ENCODE measurements at places on chromosomes 2 and 18.

GRCh38 chr18:21629089-21629832 is 17.1 kb downstream of the SNRPD1 start:
- no peak for DNase-seq

DNA sequence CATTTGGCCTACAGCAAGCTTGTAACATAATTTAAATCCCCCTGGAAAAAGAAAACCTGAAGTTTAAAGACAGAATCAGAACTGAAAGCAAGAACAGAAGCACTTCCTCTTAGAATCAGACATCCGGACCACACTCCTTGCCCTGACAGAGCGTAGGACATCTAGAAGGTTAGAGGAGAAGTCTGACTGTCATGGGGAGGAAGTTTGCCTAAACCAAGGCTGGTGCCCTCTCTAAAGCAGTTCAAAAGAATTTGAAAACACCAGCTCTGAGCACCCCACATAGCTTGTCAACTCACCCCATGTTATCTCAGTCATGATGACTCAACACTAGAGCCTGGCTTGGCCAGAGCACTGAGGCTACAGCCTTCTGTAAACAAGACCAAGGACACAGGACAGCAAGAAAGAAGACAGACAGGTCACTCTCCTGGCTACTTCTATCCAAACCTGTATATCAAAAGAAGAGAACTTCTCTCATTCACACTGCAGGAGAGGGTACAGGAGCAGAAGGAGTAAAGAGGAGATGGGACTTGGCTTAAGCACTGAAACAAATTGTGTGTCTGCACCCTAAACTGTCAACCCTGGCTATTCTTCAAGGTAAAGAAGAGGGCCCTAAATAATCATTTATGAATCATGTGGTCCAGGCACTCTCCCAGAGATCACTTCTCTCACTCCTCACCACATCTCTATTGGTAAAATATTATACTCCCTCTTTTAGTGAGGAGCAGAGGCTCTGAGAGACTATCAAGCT is 198.6 kb downstream of the MEMO1 start:
- DNase-seq = peak; percentile 26

DNA sequence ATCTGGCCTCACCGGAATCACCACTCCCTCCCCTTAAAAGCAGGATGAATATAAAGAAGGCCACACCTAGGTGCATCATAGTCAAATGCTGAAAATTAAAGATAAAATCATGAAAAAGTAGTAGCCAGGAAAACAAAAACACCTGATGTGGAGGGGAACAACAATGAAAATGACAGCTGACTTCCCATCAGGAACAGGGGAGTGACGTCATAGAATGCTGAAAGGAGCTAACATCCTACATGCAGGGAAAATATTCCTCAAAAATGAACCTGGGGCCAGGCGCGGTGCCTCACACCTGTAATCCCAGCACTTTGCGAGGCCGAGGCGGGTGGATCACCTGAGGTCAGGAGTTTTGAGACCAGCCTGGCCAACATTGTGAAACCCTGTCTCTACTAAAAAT is 108.1 kb downstream of the UGGT1 start:
- DNase-seq = no peak

DNA sequence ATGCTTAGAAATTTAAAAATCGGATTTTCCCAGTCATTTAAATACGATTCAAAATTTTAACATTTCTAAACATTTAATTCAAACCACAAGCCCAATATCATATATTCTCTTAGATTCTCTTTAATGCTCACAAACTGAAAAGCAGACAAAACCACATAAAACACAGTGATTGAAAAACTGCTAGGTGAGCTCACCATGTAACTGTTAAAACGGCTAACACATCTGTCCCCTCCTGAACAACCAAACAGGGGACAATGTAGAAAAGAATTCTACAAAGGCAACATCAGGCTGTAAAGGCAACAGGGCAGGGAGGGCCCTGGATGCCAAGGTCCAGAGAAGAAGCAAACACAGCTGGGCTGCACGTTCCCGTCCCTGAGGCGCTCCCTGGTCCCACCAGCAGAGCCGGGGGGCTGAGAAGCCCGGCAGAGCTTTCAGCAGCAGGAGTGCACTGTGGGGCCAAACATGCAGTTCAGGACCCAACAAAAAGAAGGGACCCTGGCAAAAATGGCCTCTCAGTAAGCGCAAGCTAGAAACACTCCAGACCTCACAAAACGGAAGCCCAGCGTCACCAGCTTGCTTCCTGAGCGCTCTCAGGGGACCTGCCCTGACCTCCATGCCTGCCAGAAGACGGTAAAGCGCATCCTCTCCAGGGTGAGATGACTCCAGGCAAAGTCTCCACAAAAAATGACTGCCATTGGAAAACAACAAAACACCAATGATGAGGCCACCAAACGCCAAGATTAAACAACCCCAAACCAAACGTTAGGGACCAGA is 40.5 kb downstream of the NDUFA10 start:
- DNase-seq = no peak

- DNase-seq = peak; percentile 76
Observed at GRCh38 chr2:16665748-16666448, at the start of gene CYRIA. TSS of gene CYRIA (minus strand) at chr2:16665834. CDS start at chr2:16588119, 77,715 bp downstream.

DNA sequence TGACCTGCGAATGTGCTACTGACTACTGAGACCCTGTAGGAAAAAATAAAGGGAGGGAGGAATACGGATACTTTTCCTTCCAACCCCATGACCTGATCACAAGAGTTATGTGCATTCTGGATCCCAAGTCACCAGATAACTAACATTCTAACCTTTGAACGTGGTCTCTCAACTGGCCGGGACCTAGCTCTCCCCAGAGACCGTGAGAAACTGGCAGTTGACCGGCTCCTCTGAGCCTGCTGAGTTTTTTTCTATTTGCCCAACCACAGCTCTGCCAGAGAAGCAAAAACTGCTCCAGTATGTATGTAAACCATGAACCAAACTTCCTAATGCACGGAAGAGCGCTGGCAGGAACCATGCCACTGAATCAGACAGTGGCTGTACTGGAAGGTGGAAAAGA is 47.5 kb upstream of the PTMA start:
- no peak for DNase-seq

DNA sequence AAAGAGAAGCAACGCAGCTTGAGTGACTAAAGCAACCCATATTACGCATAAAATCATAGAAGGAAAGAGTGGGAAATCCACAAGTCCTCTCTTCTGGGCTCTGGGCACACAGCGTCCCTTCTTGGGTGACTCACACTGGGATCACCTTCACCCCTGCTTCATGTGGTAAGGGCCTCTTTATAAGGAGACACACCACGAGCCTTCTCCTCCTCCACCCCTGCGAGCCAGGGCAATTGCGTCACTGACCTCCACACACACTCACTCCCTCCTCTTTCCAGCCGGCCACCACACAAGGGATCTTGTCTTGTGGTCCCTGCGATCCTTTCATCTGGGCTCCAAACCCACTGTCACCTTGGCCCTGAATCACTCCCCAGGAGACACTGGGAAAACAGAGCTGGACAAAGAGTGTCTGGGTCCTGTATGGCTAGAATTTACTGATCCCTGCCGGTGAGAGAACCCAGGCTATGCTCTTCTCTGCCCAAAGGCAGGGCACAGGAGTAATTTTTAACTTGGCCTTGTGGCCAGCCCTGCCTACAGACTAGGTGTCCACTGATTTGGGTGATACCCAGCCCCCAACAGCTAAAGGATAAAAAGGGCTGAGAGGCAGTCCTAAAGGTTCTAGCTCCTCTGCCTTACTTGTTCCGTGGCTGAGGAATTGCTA is 35.3 kb downstream of the NHEJ1 start:
- DNase-seq = no peak

- DNase-seq = no peak
Observed at GRCh38 chr2:239912938-239913635, 112.1 kb downstream of the NDUFA10 start.

DNA sequence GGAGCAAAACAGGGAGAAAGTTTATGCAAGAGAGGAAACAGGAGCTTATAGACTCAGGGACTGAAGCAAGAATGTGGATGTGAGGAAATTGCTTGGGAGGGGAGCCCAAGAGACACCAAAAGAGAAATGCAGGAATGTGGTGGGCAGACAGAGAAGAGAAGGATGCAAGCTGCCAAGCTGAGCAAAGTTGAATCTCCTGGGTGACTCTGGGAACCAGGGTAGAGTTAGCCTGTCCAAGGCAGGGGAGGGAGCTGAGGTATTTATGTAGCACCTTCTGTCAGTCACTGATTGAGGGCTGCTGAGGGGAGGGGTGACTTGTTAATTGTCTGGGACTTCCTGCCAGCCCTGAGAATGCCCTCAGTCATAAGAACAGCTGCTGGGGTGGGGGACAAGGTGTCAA is 464.3 kb downstream of the NBAS start:
- no peak for DNase-seq

- DNase-seq = no peak
Observed at GRCh38 chr2:71018625-71019024, 24.0 kb upstream of the TEX261 start.

GRCh38 chr18:59877361-59877760 is 22.4 kb upstream of the PMAIP1 start:
- no peak for DNase-seq

- no peak for DNase-seq
Observed at GRCh38 chr2:168978461-168978861, 52.7 kb downstream of the ABCB11 start.

DNA sequence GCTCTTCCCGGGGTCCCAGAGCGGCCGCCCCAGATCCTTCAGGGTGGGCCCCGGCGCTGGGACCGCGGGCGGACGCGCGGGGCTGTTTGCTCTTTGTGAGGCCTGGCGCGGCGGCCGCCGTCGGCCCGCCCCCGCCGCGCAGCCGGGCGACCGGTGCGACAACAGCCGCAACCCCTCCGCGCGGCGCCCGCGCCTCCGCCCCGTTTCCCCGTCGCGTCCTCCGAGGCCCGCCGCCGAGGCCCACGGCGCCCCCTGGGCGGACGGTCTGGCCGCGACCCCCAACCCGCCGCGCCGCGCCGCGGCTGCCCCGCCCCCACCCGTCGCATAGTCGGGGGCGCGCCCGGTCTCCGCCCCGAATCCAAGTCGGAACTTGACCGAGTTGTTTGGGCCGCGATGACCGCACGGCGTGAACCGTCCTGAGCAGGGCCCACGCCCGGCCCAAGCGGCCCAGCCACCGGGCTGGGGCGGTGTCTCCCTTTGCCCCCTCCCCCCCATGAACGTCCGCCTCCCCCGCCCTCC is 448 bp downstream of the YPEL5 start:
- no peak for DNase-seq

- DNase-seq = no peak
Observed at GRCh38 chr2:128350736-128351135, 32.1 kb upstream of the HS6ST1 start.

GRCh38 chr2:175218551-175218950 is 37.0 kb upstream of the ATP5MC3 start:
- DNase-seq = no peak

GRCh38 chr18:8749492-8749891 is 44.1 kb downstream of the MTCL1 start:
- no peak for DNase-seq

- no peak for DNase-seq
Observed at GRCh38 chr18:38087538-38087937, 521.9 kb upstream of the CELF4 start.

- DNase-seq = no peak
Observed at GRCh38 chr2:170869036-170869435, 52.3 kb downstream of the GAD1 start.

DNA sequence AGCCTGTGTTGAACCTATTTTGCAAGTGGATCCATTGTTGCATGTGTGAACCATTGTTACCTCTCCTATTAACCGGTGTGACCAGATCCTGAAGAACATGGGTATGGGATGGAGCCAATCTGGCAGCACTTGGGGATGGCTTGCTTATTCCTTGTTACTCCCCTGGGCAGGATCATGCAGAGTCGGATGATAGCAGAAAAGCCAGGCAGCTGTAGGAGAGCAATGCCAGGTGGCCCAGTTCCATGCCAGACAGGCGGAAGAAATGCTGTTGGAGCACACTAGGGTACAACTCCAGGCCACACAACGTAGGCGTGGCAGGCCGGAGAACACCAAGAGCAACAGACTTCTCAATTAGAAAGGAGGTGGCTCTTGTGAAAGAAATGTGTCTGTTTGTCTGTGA is 16.3 kb upstream of the MYO1B start:
- no peak for DNase-seq

GRCh38 chr2:102950371-102950946 is 188.6 kb downstream of the TMEM182 start:
- DNase-seq = no peak

- no peak for DNase-seq
Observed at GRCh38 chr2:12097859-12098258, 351.4 kb downstream of the LPIN1 start.

DNA sequence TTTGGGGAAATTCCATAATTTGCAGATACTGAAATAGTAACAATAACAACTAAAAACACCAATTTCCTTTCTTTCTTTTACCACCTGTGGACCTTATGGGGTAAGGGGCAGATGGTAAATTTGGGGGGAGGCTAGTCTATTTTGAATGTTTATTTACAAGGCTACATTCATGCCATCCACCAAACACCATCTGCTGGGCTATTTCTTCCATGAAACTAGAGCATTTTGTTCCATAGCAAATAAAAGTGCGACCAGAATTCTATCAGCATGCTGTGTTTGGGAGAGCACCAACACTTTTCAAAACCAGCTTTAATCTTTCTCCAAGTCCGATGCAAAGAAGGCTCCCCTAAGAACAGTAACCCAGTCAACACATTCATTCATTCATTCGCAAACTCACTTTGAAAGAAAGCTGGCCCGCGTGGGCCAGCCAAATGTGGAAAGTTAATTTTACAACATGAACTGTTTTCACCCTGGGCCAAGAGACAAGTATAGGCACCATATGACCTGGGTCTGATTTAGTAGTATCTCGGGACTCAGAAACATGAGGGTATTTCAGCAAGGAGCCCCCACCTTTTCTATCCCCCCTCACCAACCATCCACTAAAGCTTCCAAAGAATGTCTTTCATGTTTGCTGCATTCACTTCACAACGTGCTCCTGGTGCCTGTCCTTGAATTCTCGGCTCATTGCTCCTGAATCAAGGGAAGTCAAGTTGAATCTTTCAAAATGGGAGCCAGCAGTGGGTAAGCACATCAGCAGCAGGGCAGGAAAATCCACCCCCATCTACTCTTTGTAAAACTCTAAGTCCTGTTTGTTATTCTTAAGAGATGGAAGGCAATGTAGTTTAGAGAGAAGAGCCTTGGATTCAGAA is 210.6 kb downstream of the C1D start:
- DNase-seq = no peak

- no peak for DNase-seq
Observed at GRCh38 chr18:28350821-28351220, 173.9 kb upstream of the CDH2 start.
